SW 1271 (cell line): ENCODE measurements at places on chromosomes 1 and 21.

DNA sequence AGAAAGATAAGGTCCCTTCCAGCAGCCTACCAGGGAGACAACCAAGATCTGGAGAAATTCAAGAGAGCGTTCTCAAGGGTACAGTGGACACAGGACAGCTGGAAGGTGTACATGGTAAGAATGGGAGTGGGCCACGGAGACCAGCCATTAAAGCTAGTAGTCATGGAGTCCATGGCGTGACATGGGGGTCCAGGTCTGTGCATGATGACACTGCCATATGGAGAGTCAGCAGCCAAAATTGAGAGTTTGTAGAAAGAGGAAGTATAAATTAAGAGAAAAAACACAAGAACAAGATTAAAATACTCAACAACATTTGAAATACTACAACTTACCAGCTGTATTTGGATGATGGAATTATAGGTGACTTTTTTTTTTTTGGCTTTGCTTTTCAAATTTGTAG lies 7.9 kb upstream of the LORICRIN start:
- no peak for DNase-seq

DNA sequence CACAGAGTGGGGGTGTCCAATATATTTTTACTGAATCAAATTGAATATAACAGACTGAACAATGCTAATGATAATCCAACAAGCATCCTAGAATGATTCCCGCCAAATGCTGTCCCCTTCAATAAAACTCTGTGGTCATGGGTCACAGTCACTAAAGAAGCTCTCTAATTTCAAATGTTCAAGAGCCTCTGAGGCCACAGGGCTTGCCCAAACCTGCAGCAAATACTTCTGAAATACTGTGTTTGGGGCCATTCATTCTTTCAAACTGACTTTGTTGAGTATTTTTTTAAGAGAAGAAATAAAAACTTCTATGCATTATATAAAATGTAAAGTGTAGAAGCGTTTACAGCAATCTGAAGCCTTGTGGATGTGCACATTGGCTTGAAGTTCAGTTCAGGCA lies 7.6 kb upstream of the BEND5 start:
- DNase-seq: no peak

DNA sequence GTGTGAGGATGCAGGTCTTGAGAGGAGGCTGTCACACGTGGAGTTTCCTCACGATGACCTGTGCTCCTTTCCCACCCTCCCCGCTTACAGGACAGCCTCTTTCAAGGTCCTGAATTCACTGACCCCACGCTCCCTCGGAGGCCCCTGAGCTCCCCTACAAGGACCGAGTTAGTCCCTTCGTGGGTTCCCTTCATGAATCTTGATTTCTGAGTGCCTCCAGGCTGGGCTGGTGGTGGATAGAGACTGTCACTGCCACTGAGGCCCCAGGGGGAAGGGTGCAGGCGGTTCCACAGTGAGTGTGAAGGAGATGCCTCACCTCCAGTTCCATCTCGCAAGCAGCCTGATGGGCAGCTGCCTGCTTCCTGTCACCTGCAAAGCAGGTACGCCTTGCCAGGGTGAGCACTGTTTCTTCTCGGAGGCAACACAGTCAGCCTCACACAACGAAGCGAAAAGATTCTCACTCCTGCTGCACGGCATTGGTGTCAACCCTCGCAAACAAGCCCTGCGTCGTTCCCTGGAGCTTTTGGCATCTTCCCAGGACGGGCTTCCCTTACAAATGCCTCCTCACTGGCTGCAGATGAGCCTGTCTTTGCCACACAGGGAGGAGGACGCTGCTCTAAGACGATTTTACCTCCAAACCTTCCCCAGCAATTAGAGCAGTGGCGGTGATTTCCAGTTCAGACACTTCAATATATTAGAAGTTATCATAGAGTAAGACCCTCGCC lies 26.7 kb upstream of the PCP4 start:
- no peak for DNase-seq

- no peak for DNase-seq
Measured at GRCh38 chr1:56525489-56526041, 53.8 kb downstream of the PLPP3 start.

DNA sequence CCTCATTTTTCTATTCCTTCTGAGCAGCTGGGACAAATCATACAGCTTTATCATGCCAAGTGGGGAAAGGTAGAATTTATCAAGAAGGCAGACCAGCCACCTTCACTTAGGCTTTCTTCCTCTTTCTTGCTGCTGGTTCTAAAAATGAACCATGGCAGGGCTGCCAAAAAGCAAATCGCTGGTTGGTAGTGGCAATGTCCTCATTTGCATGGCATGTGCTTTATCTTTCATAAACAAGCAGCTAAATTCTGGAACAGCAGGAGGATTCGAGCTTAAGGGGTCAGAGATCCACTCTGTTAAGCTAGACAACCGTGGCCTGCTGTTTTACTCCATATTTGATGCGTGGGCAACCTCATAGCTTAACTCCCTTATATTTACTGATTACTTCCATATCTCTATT lies 91.3 kb downstream of the RPE65 start:
- no peak for DNase-seq

DNA sequence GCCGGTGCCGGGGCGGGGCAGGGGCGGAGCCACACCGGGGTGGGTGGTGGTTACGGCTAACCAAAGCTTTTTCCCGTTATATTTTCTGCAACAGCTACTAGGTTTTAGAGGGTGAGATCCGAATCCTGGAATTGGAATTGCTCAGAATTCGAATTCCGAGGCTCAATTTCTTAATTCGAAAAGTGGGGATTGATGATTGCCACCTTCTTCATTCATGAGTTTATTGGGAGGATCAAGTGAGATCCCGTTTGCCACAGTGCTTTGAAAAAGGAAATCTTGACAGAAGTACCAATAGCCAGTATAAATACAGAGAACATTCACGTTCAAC lies 207 bp upstream of the SVBP start:
- DNase-seq: no peak

DNA sequence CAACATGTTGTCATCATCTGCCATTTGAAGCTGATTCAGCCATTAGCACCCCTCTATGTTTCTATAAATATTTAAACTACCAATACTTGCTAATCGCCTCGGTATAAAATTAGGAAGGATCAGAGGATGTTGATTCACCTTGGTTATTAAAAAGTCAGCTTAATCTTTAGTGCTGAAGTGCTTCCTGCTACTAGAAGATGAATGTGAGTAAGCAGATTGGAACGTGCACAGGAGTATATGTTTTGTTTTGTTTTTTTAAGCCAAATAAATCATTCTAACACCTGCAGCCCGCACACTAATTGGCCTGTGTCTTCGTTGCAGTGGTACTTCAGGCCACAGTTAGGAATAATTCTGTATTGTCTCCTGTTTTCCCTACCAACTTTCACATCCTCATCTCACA lies 485.7 kb downstream of the AJAP1 start:
- no peak for DNase-seq

- DNase-seq: peak; percentile 26
Measured at GRCh38 chr21:14864211-14865021, 200.4 kb downstream of the NRIP1 start.

GRCh38 chr1:191839891-191840290 lies 318.4 kb upstream of the RGS18 start:
- DNase-seq: no peak

DNA sequence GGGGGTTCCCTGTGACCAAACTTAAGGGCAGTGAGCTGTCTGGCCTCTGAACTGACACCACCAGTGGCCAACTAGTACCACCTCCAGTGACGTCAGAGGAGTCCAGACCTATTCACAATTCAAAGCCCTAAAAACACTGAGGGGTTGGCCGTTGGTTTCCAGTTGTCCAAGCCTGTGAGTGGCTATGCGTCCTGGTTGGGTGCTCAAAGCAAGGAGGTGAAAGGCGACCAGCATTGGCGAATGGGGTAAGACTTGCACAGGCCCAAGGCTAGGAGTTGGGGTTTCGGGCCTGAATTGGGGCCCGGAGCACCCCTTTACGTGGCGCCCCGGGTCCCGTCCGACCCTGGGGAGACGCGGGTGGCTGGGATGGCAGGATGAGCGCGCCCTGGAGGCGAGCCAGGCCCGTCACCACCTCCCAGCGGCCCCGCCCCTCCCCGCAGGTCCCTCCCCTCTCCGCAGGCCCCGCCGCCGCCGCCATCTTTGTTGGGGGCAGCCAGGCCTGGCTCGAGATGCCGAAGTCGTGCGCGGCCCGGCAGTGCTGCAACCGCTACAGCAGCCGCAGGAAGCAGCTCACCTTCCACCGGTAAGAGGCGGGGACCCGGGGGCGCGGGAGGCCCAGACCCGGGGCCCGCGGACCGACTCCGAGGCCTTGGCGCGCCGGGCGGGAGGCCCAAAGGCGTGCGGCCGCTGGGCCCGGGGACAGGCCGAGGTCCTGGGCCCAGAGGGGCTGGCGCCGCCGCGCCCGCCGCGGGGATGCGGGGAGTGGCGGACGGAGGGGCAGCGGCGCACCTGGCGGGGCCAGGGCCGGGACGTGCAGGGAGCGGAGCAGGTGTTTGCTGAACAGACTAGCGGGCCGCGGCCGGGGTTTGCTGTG lies at the start of gene THAP3:
THAP3 (plus strand) TSS at position 159 of the 874 bp plus-strand sequence; CDS start at position 510, 351 bp downstream.
- peak; percentile 75 for DNase-seq

- DNase-seq: no peak
Measured at GRCh38 chr1:206960676-206961386, 9.4 kb downstream of the FCAMR start.

DNA sequence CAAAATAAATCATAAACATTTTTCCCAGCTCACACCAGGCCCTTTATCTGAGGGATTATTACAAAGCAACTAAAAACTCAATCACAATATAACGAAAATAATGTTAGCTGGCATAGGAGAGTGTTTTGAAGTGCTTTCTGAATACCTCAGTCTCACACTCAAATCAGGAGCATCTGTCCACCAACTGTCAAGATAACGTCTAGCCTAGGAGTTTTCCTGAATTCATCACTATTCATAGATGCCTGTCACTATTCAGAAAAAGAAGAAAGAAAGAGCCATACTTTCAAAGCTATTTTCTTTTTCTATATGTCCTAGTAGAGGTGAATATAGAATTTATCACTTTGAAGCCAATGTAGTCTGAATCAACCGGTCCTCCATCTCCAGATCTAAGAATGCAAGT lies 127.0 kb downstream of the AKT3 start:
- no peak for DNase-seq

DNA sequence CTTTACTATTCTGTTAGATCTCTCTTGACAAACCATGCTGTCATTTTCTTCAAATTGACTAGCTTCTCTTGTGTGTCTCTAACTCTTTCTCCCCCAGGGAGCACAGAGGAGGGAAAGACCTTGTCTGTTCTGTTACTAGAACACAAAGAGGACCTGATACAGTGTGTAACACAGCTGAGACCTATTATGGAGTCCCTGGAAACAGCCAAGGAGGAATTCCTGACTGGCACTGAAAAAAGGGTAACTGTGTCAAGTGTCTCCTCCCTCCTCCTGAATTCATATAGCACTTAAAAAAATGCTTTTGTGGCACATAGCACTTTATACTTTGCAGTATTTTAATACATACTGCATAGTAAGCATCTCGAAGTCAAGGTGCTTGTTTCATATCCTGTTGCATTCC lies 50.6 kb downstream of the ZBTB40 start:
- DNase-seq: no peak

- DNase-seq: no peak
Measured at GRCh38 chr1:32759997-32760623, 57.0 kb downstream of the YARS1 start.

- no peak for DNase-seq
Measured at GRCh38 chr1:188949701-188950100, 1528.0 kb downstream of the BRINP3 start.

- DNase-seq: no peak
Measured at GRCh38 chr1:223077247-223077833, 65.7 kb downstream of the TLR5 start.

- DNase-seq: no peak
Measured at GRCh38 chr1:31583995-31584868, 7.9 kb downstream of the TINAGL1 start.

DNA sequence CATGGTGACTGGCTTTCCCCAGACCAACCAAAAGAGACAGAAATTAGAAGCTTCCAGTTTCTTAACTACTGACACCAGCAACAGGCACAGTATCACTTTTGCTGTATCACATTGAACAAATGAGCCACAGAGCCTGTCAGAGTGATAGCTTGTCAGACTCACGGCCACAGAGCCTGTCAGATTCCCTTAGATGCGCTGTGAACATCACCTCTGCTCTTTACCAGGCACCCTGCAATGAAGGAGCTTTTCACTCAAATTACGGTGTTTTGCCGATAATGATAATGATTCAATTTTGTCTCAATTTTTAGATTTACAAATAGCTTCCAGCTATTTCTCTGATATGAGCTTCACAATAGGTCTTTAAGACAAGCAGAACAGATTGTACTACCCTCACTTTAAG lies 107.9 kb upstream of the GNG12 start:
- no peak for DNase-seq
